ENCODE measurements at places on chromosomes 16 and 17.

DNA sequence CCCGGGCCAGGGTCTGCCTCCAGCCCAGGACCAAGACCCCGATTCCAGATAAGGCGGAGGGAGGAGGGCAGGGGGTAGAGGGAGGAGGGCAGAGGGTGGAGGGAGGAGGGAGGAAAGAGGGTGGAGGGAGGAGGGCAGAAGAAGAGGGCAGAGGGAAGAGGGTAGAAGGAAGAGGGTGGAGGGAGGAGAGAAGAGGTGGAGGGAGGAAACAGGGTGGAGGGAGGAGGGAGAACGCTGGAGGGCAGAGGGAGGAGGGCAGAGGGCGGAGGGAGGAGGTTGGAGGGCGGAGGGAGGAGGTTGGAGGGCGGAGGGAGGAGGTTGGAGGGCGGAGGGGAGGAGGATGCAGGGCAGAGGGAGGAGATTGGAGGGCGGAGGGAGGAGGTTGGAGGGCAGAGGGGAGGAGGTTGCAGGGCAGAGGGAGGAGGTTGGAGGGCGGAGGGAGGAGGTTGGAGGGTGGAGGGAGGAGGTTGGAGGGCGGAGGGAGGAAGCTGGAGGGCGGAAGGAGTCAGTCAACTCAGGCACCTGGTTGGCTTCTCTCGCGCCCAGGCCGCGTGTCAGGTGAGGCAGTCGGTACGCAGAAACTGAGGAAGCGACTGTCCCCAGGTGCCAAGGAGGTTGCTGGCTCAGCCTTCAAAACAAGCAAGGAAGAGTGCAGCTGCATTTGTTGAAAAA lies 65.2 kb downstream of the KLHDC4 start:
- no peak for DNase-seq

GRCh38 chr17:80647746-80648145 lies 103.1 kb downstream of the RPTOR start:
- no peak for DNase-seq

- no peak for DNase-seq
Observed at GRCh38 chr17:61007980-61008379, 330.3 kb downstream of the BCAS3 start.

DNA sequence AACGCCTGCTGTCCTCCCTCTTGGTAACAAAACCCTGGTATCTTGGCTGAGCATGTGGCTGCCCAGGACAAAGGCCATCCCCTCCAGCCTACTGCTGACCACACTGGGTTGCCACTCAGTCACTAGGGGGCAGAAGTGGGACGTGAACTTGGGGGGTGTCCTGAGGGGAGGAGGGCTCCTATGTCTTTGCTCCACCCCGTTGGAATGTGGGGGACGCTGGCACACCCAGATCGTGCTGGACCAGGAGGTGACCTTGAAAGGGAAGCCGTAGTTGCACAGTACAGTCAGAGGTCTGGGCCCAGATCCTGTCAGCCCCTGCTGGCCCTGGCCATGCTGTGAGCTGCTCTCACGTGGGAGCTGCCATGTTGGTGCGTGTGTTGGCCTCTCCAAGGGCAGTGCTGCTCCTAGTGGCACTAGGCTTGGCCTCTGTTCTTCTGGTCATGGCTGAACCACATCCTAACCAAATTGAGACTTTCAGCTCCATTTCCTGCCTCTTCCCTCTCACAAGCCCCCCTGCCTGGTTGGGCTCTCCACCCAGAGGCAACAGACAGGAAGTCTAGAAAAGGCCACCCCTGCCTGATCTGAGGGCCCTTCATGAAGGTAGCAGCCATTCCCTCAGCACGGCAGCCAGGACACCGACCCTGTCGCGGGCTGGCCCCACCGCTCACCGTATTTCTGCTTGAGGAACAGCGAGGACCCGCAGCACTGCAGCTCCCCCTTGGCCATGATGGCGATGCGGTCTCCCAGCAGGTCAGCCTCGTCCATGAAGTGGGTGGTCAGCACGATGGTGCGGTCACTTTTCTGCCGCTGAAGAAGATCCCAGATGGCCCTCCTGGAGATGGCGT lies 29.0 kb upstream of the RNPS1 start:
- DNase-seq = no peak

DNA sequence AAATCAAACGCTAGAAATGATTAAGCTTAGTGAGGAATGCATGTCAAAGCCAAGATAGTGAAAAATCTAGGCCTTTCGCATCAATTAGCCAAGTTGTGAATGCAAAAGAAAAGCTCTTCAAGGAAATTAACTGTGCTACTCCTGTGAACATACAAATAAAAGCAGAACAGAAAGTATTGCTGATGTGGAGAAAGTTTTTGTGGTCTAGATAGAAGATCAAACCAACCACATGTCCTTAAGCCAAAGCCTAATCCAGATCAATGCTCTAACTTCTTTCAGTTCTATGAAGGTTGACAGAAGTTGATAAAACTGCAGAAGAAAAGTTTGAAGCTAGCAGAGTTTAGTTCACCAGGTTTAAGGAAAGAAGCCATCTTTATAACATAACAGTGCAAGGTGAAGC lies 1044.6 kb downstream of the CDH11 start:
- no peak for DNase-seq

- DNase-seq = no peak
Observed at GRCh38 chr16:88826070-88826840, 14.5 kb upstream of the APRT start.

- peak; percentile 75 for DNase-seq
Observed at GRCh38 chr17:76547183-76547641, 7.4 kb downstream of the PRCD start.

- DNase-seq = no peak
Observed at GRCh38 chr17:1385861-1386260, 14.2 kb downstream of the YWHAE start.

DNA sequence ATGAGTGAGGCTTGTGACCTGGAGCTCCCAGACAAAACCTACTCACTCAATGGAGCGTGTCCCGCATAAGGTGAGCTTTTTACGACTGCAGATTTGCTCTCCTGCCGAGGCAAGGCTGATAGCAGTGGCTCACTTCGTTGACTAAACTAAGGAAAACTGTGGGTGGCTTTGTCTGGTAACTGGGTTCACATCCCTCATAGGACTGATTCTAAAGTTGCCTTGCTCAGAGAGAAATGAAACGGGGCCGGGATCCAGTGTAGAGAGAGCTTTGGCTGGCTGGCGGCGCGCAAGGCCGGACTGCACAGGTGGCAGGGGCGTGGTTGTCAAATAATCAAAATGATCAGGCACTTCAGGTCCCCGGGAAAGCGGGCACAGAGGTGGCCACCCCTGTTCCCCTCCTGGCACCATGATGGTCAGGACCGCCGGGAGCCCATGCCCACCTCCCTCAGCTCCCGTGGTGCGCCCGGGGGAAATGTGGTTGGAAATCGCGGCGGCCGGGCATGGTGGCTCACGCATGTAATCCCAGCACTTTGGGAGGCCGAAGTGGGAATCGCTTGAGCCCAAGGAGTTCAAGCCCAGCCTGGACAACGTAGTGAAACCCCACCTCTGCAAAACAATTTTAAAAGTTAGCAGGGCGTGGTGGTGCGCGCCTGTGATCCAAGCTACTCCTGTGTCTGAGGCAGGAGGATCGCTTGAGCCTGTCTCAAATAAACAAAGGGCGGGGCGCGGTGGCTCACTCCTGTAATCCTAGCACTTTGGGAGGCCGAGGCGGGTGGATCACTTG lies 26.6 kb upstream of the OR1F1 start:
- no peak for DNase-seq

DNA sequence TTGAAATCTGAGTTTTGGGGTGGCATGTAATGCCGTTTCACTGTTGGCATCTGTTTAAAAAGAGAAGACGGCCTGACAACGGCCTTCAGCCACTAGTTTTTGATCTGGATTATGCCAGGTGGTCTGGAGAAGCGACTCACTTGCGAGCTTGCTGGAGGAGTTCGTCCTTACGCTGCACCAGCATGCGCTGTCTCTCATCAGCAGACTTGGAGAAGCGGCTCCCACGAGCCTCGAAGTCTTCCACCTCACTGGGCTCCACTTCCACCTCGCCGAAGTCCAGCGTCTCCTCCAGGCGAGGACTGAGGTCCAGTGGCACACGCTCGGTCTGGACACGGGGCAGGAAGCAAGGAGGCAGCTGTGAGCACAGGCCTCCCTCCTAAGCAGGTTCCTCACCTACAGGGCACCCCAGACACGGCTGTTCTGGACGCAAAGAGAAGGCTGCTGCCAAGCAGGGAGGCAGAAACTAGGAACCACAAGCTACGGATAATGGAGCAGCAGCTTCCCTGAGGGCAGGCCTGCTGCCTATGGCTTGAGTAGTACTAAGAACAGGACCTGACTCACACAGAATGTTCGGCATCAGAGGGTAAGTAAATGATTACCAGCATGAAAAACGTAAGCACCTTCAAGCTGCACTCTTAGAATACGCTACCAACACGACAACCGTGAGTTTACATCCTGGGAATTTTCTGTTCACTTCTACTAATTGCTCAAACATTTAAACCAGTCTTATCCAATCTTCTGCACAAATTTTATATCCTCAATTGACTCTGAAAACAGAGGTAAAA lies 61.4 kb downstream of the AMFR start:
- no peak for DNase-seq

- DNase-seq = no peak
Observed at GRCh38 chr16:77951788-77952187, 70.6 kb upstream of the CLEC3A start.

DNA sequence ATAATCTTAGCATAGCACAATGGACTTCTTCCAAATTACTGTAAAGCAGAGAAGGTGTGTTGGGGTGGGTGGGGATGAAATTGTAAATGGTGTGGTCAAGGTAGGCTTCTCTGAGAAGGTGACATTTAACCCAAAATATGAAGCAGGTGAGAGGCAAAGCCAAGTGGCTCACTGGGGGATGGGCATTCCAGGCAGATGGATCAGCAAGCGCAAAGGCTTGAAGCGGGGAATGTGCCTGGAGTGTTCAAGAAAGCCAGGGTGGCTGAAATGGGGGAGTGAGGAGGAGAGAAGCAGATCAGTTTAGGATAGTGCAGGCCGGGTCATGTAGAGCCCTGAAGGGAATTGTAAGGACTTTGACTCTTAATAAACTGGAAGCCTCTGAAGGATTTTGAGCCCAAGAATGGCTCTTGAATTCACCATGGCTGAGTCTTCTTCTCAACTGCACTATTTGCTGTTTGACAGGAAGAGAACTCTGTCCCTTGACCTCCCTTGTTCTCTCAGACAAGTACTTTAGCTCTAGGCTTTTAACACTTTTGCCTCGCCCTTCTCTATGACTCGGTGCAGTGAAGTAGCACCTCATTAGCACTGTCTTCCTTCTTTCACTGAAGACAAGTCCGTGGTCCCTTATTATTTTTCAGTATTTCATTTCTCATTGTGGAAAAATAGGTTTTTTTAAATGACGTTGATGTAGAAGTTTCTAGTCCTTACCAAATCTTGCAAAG lies 14.7 kb downstream of the CACNG3 start:
- DNase-seq = no peak

All from ecto neural progenitor cell (in vitro differentiated cells).